ENCODE measurements at places on chromosomes 2 and 18.

GRCh38 chr2:70708376-70709199 lies 59.4 kb downstream of the ADD2 start:
- DNase-seq: no peak

GRCh38 chr2:75090770-75091515 lies 108.4 kb downstream of the TACR1 start:
- no peak for DNase-seq

GRCh38 chr2:239883326-239884050 lies 141.7 kb downstream of the NDUFA10 start:
- DNase-seq: no peak

- no peak for DNase-seq
Observed at GRCh38 chr18:65721619-65722018, 29.2 kb upstream of the CDH7 start.

DNA sequence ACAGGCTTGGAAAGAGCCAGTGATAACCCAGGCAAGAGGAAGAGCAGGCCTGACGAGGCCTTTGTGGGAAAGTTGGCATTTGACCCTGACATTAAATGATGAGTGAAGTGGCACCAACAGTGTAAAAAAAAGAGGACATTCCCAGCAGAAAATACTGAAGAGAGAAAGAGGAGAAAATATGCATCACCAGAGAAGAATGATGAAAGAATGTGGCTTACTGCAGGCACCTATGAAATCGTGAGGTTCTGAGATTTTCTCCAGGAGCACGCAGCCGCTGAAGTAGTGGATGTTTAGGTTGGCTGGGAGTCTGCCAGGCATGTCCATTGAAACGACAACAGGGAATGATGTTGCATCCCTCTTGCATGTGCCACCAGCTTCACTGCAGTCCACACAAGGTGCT lies 13.8 kb downstream of the EHD3 start:
- no peak for DNase-seq

DNA sequence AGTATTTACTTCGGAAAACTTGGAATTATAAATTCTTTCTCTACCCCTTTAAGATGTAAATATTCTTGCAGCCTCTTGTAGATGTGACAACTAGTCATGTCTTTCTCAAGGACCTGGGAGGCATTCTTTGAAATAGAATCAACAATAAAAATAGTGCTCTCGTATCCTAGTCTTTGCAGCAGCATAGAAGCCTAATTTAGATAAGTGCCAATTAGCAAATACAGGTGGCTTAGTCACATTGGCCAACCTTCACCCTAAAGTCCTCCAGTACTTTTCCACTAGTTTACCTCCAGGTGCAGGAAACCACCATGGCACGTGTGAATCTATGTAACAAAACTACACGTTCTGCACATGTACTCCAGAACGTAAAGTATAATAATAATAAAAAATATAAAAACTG lies 3.5 kb upstream of the ZSWIM2 start:
- DNase-seq: no peak

DNA sequence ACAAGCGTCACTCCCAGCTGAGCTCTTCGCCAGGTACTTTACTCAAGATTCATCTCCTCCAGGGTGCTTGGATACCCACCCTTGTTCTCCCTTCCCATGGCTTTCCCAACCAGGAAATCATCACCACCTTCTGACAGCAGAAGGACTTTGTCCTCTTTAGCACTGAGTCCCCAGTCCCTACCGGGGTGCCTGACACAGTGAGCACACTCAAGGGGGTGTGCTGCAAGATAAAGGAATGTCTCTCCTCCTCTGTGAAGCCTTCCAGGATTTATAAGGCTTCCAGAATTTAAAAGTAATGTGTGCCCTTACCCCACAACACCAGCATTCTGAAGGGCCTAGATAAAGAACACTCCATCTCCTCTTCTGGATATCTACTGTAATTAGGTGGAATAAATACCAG lies 39.6 kb downstream of the ACVR1 start:
- no peak for DNase-seq

- DNase-seq: no peak
Observed at GRCh38 chr2:181690860-181691259, 10.5 kb upstream of the NEUROD1 start.

- DNase-seq: no peak
Observed at GRCh38 chr2:45121236-45121927, 112.1 kb upstream of the SIX2 start.

DNA sequence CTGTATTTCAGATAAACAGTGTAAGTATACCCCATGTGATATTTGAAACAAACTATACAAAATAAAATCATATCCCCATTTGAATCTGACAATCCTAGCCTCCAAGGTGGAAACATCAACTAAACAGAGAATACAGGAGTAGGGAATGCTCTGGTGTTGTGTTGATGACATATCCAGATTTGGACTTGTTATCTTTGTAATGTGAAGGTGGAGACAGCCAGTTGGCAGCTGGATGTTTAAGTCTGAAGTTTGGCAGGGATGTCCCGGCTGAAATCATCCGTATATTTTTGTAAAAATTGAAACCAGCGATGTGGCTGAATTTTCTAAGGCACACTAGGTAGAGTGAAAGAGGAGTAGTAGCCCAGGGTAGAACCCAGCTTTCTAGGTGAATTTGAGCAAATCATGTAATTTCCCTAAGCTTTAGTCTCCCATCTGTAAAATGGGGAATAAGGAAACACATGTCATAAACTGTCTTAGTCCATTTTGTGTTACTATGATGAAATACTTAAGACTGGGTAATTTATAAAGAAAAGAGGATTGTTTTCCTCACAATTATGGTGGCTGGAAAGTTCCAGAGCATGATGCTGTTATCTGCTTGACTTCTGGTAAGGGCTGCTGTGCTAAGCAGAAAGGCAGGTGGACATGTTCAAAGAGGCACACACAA lies 246.6 kb upstream of the APCDD1 start:
- no peak for DNase-seq
